Activated CD4-positive, alpha-beta T cell treated with anti-CD3 and anti-CD28 coated beads, Interleukin-2, amount 50 U/mL, for 4 hours (primary cell): ENCODE measurements at places on chromosomes 6 and 20.

DNA sequence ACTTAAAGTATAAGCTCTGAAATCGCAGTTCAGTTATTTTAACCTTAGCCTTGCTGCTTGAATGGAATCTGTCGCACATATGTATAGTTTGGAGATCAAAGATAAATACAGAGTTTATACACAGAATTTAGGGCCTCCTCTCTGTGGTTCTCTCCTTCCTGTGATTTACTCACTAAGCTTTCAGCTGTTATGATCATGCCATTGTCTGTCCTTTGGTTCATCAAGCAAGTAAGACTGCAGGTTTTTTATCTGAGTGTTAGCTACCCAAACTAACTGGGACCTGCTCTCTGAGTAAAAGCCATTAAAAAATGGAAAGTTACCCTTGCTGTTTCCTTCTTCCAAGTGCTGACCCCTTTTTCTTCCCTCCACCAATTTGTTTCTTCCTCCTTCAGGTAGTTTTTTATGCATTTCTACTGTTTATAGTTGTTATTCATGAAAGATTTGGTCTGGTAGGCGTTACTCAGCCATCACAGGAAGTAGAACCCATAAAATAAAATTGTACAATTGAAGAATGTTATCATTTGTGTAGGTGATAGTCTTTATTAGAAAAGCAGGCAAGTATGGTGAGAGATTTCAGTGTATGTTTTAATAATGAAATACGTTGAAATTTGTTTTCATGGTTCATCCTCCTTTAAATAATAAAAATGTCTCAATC is 33.7 kb upstream of the SUMO4 start:
- DNase-seq: no peak

GRCh38 chr6:148565930-148566663 is 180.7 kb upstream of the UST start:
- no peak for DNase-seq

- DNase-seq: no peak
Observed at GRCh38 chr6:39330057-39330456, 7.6 kb upstream of the KCNK16 start.

GRCh38 chr6:43718387-43719105 is 31.0 kb upstream of the MRPS18A start:
- no peak for DNase-seq

DNA sequence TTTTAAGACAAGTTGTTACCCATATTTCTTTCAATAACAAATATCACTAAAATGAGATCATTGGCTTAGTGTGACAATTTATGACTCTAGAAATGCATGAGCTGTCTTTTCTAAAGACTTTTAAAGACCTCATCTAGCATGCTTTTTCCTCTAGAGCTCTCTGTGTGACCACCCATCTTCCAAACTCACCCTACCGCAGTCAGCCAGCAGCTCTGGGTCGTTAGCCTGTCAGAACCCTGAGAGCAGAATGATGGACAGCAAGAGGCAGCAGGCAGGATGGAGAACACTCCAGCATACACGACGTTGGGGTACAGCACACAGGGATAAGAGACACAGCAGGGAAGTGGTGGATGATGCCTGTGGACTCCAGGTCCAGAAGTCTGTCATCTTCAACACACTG is 45.1 kb upstream of the TBX18 start:
- DNase-seq: no peak

GRCh38 chr6:158018851-158019361 is 37.2 kb downstream of the SYNJ2 start:
- DNase-seq: no peak

DNA sequence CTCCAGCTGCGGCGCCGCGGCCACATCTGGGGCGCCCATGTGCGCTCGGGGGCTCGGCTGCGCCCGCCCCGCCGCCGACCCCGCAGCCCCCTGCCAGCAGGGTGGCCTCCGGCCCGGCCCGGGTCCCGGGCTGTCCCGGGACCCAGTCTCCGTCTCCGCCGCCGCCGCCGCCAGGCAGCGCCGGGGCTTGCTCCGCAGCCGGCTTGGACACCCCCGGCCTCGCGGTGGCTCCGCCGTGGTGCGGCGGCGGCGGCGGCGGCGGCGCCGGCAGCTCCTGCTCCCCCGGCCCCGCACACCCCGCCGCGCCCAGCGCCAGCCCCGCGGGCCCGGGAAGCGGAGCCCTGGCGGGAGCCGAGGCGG is 219 bp downstream of the ISM1 start:
- DNase-seq: no peak

DNA sequence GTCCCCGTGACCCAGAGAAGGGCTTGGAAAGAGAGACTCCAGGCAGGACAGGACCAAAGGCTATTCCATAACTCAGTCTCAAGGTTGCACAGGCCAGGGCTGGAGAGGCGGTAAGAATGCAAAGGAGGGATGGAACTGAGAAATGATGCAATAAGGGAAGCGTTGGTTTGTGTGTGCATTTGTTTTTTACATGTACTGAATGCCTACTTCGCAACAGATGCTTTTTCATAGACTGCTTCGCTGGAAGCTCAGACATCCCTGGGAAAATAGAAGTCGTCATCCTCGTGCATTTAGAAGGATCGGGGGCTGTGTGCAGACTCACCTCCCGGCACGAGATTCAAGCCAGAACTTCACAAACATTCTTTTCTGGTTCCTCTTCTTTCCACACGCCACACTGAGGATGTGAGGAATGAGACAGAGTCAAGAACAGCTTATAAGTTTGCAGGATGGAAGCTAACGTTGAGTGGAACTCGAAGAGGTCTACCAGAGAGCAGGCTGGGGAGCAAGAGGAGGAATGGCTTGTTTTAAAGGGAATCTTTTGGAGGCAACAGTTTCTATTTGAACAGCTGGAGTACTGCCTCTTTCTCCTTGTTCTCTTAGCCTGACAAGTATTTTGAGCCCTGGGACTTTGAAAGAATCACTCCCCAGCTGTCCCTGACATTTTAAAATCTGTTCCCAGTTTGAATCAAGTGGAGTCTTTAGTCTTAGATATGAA is 19.3 kb upstream of the LY86 start:
- DNase-seq: no peak

GRCh38 chr20:25233016-25233772 is 14.7 kb upstream of the PYGB start:
- DNase-seq: no peak

DNA sequence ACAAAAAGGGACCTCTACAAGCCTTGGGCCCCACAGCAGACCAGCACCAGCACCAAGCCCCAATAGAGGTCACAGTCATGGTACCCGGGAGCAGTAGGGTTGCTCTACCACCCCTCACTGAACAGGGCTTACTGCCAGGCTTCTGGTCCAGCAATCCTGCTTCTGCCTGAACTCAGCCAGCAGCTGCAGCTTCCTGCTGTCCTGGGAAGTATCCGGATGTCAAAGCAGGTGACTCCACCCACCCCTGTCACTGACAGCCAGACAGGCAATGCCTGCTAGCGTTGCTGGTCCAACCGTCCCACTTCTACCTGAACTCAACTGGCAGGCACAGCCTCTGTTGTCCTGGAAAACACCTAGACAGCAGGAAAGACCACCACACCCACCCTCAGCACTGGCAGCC is 47.0 kb upstream of the PCSK2 start:
- no peak for DNase-seq
